ENCODE measurements at places on chromosomes 13 and 19.

DNA sequence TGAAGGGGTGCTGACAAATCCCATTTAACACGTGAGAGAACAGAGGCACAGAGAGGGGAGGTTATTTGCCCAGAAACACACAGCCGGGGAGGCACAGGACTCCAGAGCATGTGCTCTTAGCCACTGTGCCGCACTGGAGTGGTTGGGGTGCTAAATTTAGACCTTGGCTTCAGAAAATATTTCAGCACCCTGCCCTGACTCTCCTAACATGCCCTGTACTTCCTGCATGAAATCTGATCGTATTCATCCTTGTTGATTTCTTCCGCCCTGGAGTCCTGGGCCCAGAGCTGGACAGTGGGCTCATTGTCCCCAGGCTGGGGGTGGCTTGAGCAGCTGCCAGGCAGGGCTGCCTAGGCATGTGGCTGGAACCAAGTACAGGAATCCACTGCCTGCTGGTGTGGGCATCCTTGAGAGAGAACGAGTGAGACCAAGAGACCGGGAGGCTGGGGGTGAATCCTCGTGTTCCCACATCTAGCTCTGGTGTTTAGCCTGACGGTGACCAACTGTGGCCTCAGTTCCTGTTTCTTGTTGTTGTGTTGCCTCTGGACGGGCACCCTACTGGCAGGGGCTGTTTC lies 5.3 kb downstream of the SLC27A1 start:
- no peak for DNase-seq

- DNase-seq = no peak
These were observed 72.2 kb downstream of the DHRS12 start for GRCh38 chr13:51731759-51732158.

GRCh38 chr13:76380446-76381065 lies 505.6 kb downstream of the KCTD12 start:
- DNase-seq = no peak

DNA sequence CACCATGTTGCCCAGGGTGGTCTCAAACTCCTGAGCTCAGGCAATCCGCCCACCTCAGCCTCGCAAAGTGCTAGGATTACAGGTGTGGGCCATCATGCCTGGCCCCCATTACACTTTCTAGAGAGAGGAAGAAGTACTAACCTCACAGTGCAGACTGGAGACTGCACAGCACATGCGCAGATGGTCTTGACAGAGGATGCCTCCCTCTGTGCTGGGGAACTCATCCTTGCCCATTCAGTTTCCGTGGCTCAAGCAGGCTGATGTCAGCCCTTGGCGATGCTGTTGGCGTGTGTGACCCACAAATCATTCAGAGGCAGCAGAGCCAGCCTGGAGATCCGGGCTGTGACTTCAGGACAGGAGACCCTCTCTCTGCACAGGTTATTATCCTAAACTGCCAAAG lies 14.6 kb upstream of the FFAR2 start:
- DNase-seq = no peak

DNA sequence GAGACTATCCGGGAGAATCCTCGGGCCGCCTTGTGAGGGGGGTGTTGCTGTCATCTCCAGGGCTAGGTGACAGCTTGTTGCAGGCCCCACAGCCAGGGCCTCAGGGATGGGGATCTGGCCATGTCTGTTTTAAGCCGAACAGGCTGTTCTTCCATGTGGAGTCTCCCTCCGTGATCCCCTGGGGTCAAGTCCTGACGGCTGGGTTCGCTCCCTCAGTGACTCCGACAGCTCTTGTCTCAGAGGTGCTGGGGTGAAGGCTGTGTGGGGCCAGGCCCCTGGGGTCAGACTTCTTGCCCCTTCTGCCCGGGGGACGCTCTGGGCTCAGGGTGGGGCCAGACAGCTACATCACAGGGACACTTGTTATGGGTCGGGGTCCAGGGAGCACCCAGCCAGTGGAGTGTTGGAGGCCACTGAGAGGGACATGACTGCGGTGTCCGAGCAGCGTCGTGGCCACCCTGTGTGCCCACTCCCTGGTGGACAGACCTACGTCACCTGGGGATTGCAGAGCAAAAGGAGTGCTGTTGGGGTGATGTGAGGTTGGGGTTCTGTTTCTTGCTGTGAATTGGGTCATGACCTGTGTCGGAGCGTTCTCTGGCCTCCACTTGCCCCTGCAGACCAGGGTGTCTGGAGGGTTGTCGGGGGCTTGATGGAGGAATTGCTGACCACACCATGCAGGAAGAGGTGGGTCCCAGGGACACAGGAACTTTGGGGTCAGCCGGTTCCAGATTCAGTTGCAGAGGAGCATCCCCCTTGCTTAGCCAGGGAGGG lies 21.5 kb downstream of the EPN1 start:
- DNase-seq = no peak

DNA sequence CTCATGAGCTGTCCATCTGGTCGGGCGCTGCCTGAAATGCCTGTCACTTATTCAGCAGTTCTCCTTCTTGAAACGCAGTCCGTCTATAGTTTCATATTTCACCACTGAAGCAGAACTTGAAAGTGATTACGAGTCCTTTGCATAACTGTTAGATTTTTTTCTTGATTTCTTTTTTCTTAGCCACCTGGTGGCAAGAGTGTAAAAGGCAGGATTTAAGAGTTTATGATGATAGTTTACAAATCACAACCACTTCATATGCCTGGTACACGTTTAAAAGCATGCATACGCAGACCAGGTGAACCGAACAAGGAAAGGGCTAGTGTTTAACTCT lies 45.8 kb downstream of the GGACT start:
- DNase-seq = no peak

DNA sequence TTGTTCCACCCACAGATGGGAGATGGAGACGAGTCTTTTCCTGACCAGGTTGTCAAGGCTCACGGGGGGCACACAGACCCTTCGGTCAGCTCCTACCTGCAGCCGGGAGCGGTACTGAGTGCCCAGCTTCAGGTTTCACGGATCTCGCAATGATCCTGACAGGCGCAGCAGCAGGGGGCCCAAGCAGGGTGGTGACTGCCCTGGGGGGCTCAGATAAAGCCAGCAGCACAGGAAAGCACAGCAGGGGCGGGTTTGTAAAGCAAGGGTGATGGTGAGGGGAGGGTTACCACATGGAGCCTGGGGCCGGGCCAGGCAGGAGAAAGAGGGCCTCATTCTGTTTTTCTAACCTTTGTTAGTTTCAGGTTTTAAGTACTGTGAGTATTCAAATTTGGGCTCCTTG lies 41.7 kb upstream of the ATP11A start:
- no peak for DNase-seq

- no peak for DNase-seq
These were observed 29.3 kb downstream of the ZNF566 start for GRCh38 chr19:36460046-36460445.

- DNase-seq = no peak
These were observed 15.3 kb downstream of the COLGALT1 start for GRCh38 chr19:17570791-17571190.
